ENCODE measurements at places on chromosomes 13 and 19.

GRCh38 chr13:52067237-52067636 is 42.7 kb downstream of the UTP14C start:
- DNase-seq = no peak

GRCh38 chr19:3573858-3574637 is 1.3 kb downstream of the HMG20B start:
- DNase-seq = no peak

- DNase-seq = no peak
Observed at GRCh38 chr19:10137751-10138682, 18.3 kb upstream of the EIF3G start.

- DNase-seq = no peak
Observed at GRCh38 chr19:16040642-16041041, 35.7 kb upstream of the TPM4 start.

GRCh38 chr19:10878253-10878652 is 6.9 kb downstream of the CARM1 start:
- DNase-seq = no peak

GRCh38 chr13:107376341-107377125 is 808.6 kb upstream of the ARGLU1 start:
- no peak for DNase-seq

GRCh38 chr19:39941615-39942365 is 7.4 kb upstream of the FCGBP start:
- no peak for DNase-seq

GRCh38 chr19:21604351-21604926 is 99.0 kb downstream of the ZNF429 start:
- no peak for DNase-seq

DNA sequence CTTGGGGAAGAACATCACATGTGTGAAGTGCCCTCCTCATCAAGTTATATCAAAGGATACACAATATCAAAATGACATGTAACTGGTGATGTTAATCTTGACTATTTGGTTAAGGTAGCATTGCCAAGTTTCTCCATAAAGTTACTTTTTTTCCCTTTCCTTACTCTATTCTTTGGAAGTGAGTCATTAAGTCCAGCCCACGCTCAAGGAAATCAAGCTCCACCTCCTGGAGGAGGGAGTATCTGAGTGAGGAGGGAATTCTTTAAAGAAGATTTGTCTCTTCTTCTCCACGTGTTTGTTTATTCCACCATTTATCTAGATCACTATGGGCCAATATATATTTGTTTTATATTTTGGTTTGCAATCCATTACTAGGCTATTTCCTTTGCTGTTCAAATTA is 33.6 kb upstream of the FNDC3A start:
- no peak for DNase-seq

DNA sequence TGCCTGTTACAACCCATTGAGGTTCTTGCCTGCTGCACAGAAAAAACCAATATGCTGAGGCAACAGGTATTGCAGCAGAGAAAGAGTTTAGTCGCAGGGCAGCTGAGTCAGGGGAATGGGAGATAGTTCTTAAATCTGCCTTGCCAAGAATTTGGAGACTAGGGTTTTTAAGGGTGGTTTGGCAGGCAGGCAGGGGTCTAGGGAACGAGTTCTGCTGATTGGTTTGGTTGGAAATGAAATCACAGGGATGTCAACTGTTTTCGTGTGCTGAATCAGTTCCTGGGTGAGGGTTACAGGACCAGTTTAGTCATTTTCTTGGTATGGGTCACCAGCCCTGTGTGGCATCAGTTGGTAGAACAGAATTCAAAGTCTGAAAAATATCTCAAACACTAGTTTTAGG is 36.6 kb downstream of the PDS5B start:
- DNase-seq = no peak

DNA sequence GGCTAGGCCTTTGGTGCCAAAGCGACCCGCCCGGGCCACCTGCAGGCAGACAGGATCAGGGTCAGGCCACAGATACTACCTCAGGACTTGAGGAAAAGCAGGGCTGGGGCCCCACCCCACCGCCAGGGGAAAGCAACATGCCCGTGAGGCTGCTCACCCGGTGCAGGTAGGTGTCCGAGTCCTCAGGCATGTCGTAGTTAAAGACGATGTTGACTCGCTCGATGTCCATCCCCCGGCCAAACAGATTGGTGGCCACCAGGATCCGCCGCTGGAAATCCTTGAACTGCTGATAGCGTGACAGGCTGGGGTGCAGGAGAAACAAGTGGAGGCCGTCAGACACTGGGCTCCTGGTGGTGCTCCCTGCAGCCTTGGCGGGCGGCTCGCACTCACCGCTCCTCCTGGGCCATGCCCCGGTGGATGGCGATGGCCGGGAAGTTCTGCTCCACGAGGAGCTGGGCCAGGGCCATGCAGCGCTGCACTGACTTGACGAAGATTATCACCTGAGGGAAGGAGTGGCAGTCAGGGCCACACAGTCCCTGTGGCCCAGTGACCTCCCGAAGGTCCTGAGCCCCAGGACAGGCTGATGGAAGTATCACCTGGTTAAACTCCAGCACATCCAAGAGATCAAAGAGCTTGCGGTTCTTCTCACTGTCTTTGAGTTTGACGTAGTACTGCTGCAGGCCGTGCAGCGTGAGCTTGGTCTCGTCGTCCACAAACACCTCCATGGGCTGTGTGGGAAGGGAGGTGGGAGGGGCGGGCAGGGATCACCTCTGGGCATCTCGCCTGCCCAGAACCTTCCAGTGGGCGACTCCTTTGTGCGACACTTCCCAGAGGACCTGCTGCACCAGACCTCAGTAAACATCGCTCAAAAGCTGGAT is 9.8 kb downstream of the DDX39A start:
- no peak for DNase-seq

DNA sequence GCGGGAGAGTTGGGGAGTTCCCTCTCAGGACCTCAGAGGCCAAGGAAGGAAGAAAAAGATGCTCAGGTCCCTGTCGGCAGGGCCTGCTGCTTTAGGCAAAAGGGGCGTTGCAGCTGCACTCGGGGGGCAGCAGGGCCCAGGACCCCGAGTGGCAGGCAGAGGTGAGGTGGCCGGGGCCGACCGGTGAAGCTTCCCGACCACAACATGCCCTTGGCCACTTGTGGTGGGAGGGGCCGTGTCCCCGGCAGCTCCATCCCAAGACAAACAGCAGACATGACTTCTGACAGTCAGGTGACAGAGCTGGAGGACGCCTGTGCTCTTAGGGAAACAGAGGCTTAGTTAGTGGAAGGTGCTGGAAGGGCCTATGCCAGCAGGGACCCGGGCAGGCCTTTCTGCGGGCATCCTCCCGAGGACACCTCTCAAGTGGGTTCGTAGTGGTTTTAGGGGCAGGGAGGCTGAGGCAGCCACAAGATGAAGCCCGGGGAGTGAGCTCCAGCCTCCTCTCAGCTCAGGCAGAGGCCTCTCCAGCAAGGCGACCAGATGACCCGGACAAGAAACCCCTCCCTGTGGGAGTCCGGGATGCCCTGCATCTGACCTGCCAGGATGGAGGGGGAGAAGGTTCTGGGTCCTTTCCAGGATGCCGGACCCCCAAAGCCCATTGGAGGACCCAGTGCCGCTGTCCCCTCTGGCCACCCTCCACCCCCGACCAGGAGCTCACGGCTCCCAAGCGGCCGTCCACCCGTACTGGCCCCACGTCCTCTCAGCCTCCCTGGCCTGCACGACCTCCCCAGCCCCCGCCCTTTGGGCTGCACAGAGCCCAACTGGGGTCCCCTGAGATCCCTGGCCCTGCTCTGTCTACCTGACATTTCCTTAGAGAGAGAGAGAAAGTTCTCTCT is 24.2 kb downstream of the BTBD2 start:
- no peak for DNase-seq

GRCh38 chr13:94542917-94543316 is 53.0 kb downstream of the TGDS start:
- no peak for DNase-seq

GRCh38 chr13:65889368-65889767 is 1340.8 kb downstream of the PCDH9 start:
- DNase-seq = no peak

DNA sequence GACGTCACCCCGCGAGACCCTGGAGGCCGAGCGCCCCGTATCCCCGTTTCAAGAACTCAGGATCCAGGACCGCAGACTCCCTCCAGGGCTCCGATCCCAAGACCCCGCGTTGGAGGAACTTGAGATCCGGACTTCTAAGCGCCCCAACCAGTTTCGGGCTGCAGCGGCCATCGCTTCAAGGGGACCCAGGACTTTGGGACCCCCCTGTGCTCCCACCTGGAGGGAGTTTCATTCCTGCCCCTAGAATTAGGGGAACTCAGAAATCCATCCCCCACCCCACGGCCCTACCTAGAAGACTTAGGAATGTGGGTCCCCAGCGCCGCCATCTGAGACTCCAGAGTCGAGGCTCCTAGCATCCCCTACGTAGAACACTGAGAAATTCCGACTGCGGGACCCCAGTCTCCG is 400 bp downstream of the PLEKHG2 start:
- no peak for DNase-seq

- DNase-seq = no peak
Observed at GRCh38 chr19:18385675-18386542, at the start of gene GDF15. GDF15 (plus strand) TSS chr19:18386158; CDS start chr19:18386190, 32 bp downstream.

DNA sequence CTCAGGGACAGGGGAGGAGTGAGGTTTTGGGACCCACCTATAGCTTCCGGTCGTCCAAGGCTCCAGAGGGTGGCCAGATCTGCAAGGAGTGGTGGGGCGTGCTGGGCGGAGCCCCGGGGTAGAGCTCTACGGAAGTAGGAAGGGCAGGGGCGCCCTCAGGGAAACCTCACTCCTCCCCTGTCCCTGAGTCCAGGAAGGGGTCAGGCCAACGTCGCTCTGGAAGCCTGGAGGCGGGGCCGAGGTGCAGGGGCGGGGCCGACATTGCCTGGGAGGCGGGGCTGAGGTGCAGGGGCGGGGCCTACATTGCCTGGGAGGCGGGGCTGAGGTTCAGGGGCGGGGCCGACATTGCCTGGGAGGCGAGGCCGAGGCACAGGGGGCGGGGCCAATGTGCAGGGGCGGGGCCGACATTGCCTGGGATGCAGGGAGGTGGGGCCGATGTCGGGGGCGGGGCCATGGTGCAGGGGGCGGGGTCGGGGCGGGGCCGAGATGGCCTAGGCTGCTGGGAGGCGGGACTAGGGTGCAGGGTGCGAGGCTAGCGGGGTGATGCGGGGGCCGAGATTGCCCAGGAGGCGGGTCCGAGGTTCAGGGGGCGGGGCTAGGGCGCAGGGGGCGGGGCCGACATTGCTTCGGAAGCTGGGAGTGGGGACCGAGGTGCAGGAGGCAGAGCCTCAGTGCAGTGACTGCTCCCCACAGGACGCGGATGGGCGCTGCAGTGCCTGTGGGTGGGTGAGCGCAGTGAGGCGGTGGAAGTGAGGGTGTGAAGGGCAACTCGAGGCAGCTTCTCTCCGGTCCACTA is 4.9 kb upstream of the PALM start:
- no peak for DNase-seq

GRCh38 chr13:32098272-32098671 is 66.7 kb downstream of the FRY start:
- DNase-seq = no peak

DNA sequence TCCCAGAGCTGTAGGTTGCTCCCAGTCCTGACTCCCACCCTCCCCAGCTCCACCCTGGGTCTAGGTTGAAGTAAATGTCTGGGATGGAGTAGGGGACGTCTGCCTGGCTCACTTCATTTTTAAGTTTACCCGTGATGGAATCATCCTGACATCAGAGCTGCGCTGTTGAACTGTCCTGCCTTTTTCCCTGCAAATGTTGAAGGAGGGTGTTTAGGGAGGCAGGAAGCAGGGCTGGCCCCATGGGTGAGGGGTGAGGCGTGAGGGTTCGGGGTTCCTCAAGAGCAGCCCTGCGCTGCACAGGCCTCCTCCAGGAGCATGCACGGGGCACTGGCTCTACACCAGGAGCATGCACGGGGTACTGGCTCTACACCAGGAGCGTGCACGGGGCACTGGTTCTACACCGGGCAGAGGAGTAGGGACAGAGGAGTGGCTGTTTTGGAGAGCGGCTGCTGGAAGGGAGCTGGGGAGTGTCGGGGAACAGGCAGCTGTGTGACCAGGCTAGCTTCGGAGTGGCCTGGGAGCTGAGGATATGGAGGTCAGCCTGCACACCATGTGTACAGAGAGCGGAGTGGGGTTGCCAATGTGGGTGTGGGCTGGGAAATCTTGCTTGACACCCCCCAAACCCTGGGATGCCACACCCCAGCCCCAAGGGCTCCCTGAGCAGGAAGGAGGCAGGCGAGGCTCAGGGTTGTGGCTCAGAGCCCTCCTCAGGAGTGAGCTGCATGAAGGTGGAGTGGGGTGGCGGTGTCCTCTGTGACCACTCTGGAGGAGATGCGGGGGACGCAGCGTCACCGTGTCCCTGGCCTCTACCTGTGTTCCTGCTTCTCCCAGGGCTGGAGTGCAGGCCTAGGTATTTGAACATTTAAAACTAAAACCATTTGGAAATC is 63.3 kb downstream of the GPR12 start:
- no peak for DNase-seq

- DNase-seq = no peak
Observed at GRCh38 chr13:62684359-62684758, 1268.7 kb upstream of the PCDH20 start.

DNA sequence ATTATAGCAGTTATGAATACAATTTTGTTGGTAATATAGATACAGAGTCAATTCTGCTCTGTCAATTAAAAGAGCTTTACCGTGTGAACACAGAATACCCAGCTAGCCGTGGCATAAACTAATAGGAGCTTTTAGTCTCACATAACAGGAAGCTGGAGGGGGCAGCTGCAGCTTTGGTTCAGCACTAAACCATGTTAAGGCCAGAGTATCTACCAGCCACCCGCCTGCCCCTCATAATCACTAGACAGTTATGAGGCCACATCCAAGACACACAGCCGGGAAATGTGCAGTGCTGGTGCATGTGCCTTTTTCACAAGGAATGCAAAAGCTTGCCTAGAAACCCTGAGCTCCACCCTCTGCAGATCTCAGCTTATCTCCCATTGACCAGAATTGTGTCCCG is 62.3 kb downstream of the SGCG start:
- DNase-seq = no peak

DNA sequence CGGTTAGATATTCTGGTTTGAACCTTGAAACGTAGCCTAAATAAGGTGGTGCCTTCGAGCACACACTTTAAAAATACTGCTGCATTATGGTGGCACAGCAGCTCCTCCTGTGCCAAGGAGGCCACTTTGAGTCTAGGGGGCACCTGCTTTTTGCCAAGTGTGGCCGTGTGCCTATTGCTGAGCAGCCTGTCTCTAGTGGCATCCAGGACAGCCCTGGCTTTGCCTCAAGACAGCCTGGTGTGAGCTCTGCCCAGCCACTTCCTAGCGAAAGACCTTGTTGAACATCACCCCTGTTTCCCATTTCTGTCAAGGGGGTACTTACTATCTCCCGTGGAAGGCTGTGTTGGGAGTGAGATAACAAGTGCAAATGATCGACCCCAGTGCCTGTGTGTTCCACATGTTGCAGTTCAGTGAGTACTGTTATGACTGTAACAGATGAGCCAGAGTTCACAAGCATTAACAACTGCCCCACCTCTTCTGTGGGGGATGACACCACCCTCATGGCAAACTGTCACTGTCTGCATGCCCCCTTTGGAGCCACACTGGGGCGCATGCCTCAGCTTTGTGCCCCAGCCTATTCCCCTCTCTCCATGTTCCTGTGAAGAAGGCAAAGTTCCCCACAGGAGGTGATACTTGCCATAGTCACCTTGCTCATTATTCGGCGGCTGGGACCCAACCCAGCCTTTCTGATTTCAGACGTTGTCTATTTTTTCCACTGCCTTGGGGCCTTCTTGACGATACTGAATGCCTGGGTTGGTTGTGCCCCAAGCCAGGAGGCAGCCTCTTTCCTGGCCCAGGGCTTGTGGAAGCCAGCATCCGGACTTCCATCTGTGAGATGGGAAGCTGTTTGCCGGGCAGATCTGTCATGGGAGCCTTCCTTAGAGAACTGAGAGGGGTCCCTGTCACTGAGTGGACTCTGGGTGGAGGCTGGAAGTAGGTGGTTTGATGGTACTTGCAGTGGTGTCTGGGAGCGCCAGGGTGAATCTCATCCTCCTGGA is 5.4 kb downstream of the GATAD2A start:
- DNase-seq = no peak

- no peak for DNase-seq
Observed at GRCh38 chr19:900043-900301, 6.7 kb downstream of the RNU6-9 start.
